ENCODE measurements at places on chromosomes 13 and 19. TPM values are rescaled to one million over a fixed set of nuclear protein-coding genes. Genes with fewer than 3 reads are reported as not detected.

DNA sequence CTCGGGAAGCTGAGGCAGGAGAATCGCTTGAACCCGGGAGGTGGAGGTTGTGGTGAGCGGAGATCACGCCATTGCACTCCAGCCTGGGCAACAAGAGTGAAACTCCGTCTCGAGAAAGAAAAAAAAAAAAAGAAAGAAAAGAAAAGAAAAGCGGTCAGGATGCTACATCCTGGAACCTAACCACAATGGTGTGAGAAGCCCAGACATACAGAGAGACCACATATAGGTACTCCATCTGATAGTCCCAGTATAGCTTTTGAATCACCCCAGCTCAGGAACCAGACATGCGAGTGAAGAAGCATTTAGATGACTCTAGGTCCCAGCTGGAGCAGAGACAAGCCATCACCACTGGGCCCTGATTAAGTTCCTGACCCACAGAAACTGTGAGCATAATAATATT lies 3.2 kb downstream of the IFNL1 start:
- DNase-seq = no peak

- no peak for DNase-seq
Measured at GRCh38 chr19:43684326-43684725, 14.4 kb upstream of the PLAUR start.

DNA sequence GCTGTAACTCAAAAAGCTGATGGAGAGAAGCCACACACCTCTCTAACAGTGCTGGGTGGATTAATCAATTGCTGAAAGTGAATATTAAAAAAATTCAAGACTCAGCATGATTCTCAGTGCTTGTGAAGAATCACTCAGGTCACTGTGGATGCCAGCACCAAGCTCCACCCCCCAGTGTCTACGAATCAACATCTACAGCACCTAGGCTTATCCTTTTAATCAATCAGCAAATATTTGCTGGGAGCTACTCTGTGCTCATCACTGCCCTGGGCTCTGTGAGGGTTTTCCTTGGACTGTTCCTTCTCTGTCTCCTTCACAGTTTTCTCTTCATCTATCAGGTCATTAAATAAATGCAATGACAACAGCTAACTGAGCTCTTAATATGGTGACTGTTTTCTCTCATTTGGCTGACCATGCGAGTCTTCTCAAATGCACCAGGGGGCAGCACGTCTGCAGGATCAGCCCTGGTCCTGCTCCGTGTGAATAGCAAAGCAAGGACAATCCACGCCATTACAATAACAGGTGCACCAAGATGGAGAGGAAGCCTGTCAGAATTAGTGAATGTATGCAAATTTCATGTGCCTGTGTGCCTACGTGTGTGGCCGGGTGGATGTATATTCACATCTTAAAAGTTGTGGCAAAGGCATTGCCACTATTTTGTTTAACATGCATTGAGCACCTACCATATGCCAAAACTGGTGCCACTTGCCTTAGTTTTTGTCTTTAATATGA lies 14.6 kb upstream of the C13orf42 start:
- no peak for DNase-seq

GRCh38 chr19:43408043-43408442 lies 6.6 kb upstream of the TEX101 start:
- no peak for DNase-seq

DNA sequence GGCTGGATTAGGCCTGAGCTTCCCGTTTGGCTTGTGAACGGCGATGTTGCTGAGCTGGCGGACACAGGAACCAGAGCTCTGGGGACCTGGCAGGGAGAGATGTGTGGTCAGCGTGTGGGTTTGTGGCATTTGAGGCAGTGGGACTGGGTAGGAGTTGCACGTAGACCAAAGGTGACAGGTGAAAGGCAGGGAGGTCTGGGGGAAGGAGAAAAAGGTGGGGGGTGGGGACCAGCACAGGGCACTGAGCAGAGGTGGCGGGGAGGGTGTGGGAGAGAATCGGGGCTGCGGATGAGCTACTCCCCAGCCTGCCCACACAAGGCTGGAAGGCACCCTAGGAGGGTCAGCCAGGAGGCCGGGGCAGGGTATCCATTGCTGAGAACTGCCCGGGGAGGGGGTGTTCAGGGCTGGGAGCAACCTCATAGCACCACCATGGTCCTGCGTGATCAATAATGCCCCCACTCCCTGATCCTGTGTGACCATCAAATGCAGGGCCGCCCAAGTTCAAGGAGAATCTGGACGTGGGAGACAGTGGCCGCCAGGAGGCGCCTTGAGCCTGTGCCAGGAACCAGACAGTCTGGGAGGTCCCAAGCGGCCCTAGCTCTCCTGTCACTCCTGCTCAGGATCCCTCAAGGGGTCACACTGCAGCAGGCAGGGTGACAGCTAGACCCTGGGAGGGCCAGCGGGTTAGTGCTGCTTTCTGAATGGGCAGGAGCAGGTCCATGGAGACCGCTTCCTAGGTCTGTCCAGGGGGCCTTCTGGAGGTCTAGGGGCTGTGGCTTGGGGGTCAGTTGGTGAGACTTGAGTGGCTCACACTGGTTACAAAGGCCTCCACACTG lies 12.8 kb upstream of the SELENOW start:
- DNase-seq = peak; percentile 63

- DNase-seq = no peak
Measured at GRCh38 chr19:50178859-50179537, 15.9 kb upstream of the IZUMO2 start.

- DNase-seq = no peak
Measured at GRCh38 chr13:106597749-106598395, 29.9 kb upstream of the ARGLU1 start.

DNA sequence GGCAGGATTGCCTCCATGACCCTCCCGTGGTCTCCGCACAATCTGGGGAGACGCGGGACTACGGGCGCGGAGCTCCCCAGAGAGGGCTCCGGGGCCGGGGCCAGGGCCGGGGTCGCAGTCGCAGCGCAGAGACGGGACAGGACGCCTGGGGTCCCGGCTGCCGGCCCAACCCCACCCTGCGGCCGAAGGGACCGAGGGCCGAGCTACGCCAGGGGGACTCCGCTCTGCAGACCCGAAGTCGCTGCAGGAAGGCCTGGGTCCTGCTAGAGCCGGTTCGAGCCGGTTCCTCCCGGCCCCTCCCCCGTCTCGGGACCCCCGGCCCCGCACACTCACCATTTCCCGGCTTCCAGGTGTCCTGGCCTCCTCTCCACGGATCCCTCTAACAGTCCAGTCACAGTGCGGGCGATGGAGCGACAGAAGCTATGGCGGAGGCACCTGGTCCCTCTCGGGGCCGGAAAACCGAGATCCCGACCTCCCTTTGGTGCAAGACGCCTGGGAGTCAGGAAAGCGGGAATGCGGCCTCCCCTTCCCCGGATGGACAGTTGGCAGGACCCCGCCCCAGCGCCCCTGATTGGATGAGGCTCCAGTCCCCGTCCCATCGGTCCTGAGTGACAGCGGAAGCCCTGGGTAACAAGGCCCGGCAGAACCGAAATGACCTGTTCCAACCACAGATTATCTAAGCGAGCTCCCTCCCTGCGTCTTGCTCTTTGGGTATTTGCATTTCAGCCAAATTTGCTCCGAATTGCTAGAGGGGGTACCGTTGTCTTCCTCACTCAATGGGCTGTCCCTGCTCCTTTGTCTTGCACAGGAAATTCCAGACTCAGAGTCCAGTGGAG lies at the start of gene ZNF625:
ZNF625 (minus strand) TSS at position 512 of the 836 bp plus-strand sequence; CDS start at position 336, 176 bp downstream.
- peak; percentile 89 for DNase-seq

DNA sequence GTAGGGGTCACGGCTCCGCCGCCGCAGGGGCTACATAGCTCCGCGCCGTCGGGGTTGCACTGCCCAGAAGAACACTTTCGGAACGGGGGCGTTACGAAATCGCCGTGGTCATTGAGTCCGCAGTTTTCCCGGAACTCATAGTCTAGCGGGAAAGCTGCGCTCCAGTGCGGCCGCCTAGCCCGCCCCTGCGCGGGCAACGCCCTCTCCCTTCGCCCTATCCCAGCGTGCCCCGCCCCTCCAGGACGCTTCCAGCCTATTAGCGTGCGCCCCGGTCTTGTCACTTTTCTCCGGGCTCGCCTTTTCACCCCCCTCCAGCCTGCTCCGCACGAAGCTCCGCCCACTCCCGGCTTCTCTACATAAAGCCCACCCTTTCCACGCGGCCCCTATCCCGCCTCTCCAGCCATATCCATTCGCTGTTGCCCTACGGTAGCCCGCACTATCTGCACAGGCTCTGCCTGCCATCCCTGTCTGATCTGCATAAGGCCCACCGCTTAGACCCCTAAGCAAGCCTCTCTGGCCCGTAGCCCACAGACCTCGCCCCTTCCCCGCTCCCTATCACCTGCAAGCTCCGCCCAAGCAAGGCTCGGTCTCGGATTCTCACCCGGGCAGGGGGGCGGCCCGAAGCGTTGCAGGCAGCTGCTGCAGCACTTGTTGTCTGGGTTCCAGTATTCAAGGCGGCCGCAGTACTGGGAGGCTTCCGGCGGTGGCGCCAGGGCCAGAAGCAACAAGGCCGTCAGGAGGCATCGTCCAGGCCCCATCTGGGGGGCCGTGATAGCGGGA lies 1.6 kb downstream of the IGFLR1 start:
- peak; percentile 98 for DNase-seq

DNA sequence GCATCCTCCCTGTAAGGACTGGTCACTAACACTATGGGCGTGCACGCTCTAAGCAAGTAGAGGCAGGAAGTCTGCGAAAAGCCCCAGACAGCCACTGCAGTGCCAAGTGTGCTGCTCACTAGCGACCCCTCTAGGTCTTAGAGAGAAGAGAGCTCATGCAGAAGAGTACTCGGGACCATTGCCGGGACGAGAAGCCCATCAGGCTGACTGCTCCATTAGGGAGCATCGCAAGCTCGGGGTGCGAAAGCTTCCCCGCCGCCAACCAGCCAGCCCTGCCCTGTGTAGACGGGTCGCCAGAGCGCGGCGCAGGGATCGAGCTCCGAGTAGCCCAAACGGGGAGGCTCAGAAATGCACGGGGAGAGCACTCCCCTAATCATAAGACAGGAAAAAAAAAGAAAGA lies 16.6 kb downstream of the POU4F1 start:
- DNase-seq = no peak

DNA sequence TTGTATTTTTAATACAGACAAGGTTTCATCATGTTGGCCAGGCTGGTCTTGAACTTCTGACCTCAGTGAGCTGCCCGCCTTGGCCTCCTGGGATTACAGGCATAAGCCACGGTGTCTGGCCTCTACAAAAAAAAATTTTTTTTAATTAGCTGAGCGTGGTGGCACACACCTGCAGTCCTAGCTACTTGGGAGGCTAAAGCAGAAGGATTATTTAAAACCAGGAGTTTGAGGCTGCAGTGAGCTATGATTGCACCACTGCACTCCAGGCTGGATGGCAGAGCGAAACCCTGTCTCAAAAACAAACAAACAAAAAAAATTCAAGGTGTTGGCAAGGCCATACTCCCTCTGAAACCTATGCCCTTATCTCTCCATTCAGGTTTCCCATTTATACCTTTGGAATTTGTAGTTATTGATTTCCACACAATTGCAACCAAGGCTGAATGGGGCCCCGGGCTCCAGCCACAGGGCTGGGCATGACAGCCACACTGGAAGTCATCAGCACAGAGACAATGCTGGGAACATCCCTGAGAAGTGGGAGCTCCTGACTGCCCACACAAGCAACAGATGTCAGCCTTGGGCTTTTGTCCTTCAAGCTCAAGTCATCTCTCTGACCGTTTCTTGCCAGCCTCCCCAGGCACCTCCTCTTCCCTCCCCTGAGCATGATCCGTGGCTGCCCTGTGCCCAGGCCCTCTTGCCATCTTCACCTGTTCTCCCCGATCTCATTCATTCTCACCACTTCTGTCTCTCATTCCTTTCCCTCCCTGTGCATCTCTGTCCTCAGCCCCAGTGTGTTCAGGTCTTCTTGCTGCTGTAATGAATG lies 27.2 kb upstream of the CALM3 start:
- no peak for DNase-seq

GRCh38 chr19:38434549-38435051 lies 1.1 kb downstream of the RYR1 start:
- DNase-seq = no peak

GRCh38 chr13:33025220-33025744 lies 9.1 kb downstream of the KL start:
- DNase-seq = no peak

DNA sequence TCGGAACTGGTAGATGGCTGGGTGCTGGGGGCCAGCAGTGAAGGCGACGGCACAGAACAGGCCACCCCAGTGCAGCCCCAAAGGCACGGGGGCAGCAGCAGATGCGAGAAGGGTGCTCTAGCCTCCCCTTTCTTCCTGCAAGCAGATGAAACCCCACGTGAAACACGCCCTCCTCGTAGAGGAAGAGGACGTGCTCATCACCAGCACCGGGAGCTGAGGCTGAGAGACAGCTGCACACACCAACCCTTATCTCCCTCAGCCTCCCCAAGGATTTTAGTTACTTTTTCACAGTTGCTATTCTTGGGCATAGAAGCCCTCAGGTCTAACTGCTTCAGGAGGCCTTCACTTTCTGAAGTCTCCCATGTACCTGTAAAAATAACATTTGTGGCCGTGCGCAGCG lies 11.9 kb downstream of the ZNF787 start:
- DNase-seq = no peak

GRCh38 chr13:45167611-45168554 lies 33.0 kb downstream of the KCTD4 start:
- no peak for DNase-seq

GRCh38 chr13:23672616-23673015 lies 102.4 kb downstream of the TNFRSF19 start:
- DNase-seq = no peak

GRCh38 chr19:8237026-8237425 lies 27.9 kb downstream of the CERS4 start:
- no peak for DNase-seq

DNA sequence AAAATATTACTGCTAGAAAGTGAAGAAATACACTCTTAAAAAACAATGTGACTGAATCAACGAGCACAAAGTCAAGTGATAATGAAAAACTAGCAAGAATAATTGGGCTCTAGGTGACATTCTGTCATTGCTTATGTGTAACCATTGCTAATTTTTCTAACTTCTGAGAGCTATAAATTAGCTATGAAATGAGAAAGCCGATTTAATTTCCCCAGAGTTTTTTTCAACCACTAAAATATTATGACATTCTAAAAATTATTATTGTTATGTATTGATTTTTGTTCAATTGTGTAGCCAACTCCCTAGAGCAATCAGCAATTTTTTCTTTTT lies 458.6 kb upstream of the ATXN8OS start:
- DNase-seq = no peak

- no peak for DNase-seq
Measured at GRCh38 chr13:113507505-113508345, 17.2 kb upstream of the DCUN1D2 start.

DNA sequence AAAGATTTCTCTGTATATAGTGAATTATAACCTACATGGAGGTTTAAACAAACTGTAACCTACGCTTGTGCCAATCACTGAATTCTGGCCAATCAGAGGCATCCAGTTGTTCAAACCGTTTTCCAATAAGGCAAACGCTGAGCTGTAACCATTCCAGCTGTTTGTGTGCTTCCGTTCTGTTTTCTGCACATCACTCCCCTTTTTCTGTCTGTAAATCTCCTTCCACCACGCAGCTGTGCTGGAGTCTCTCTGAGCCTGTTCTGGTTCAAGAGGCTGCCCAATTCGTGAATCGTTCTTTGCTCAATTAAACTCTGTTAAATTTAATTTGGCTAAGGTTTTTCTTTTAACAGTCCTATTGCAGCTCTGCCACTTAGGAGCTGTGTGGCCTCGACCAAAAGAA lies 552.5 kb downstream of the FGF9 start:
- no peak for DNase-seq

- no peak for DNase-seq
Measured at GRCh38 chr13:99332456-99332855, 25.3 kb upstream of the GPR183 start.

Gene DNASE2
- 42.2 TPM for total RNA-seq

Gene CATSPERD
- not detected for total RNA-seq

Gene DACH1
- 10.4 TPM for total RNA-seq

Gene MZT1
- total RNA-seq = 6.5 TPM

Gene ADPRHL1
- 4.2 TPM for total RNA-seq

Gene LGALS14
- not detected for total RNA-seq

Gene FAM124A
- total RNA-seq = 5.0 TPM

Gene LYL1
- 3.0 TPM for total RNA-seq

Gene SCGB2B2
- total RNA-seq = 3.4 TPM

Gene MYH14
- 134 TPM for total RNA-seq

All from ureter (tissue), 1 donor.